Muscle of leg (tissue), 16 donors: ENCODE measurements at places on chromosomes 16 and 17.

DNA sequence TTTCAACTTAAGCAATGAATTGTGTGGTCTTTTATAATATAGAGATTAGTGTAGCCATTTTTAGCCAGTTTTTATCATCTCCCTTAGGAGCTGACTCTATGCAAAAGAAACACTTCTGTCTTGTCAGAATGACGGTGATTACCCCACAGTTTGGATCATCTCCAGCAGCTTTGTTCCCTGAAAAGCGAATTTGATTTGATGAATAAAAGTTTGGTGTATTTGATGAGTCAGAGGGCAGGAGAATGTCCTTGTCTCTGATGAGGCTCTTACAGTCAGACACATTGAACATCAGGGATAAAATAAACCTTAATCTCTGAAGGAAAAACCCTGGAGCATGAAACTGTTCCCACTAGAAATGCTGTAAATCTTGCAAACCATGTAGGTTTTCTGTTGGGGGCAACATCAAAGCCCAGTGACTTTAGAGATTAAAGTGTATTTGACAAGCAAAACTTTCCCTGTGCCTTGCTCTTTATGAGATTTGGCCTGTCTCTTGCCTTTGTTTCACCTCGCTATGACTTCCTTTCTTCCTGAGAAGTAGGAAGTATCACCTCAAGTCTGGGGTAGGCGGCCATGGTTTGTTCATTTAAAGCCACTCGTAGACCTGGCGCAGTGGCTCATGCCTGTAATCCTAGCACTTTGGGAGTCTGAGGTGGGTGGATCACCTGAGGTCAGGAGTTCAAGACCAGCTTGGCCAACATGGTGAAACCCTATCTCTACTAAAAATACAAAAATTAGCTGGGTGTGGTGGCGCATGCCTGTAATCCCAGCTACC, 209.3 kb downstream of the FTO start:
- DNase-seq, result peak; percentile 67

DNA sequence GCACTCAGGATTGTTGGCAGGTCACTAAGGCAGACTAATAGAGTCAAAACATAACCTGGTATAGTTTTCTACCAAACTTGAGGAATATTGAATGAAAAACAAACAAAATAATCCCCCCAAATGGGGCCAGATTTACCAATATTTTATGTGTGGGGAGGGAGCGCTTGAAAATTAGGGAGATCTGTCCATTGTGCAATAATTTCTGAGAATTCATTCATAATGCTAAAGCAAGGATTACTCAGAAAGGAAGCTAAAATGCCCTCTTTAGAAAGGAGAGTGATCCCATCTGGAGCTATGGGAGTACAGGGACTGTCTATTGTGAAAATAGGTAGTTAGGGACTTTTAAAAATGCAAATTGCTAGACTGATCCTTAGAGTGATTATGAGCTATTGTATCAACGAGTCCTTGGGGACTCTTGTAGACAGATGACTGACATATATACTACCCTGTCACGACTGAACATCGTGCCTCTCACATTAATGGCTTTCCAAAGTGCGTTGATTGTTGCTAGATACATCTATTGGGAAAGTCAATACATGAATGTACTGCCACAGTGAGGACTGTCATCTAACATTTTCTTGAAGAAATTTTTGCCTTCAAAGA, 193.6 kb downstream of the AATF start:
- no peak for DNase-seq

DNA sequence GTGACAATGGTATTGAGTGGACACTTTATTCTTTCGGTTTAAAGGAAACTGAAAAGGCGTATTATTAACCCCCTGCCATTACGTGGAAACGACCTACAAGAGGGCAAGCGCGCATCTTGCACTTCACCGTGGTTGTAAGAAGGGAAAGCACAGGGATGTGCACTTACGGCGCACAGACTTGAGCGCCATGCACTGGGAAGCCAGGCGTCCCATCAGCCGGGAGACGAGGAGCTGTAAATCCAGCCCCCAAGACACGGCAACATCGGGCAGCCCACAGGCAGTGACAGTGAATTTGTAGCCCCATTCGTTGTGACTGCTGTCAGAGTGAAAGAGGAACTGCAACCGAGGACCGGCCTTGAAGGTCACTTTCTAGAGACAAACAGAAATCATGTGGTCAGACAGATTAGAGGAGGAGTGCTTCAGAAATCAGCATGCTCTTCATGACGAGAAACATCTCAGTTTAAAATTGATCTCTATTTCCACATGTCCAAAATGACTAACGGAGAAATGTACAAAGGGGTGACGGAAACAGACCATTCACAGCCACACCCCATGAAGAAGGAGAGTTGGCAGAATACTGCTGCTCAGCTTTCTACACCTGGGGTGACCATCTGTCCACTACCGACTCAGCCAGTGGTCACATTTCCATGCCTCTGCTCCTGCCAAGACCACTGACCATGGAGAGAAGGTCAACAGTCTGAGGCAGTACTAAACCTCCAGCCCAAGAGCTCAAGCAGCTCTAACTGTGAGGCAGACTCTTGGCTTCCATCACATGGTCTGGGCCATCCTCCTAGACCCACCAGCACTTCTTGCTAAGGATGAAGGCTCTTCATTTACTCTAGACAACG, 68.6 kb downstream of the ZZEF1 start:
- DNase-seq, result peak; percentile 43

GRCh38 chr16:49782405-49782804, 73.5 kb downstream of the ZNF423 start:
- DNase-seq, result no peak

GRCh38 chr16:80752541-80752940, 51.9 kb downstream of the CDYL2 start:
- DNase-seq, result no peak

DNA sequence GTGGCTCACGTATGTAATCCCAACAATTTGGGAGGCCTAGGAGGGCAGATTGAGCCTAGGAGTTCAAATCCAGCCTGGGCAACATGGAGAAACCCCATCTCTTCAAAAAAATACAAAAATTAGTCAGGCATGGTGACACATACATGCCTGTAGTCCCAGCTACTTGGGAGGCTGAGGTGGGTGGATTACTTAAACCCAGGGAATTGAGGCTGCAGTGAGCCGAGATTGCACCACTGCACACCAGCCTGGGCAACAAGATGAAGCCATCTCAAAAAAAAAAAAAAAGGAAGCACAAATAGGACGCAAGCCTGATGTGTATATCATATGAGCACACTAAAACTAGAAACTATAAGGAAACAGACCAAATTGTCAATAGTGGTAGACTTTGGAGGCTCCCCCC, 17.1 kb upstream of the FLCN start:
- DNase-seq, result no peak

- DNase-seq, result peak; percentile 69
These were observed 571 bp downstream of the TIMP2 start for GRCh38 chr17:78924481-78925151.

GRCh38 chr16:88428616-88429386, 24.3 kb upstream of the ZFPM1 start:
- no peak for DNase-seq

GRCh38 chr16:30147843-30148510, 25.0 kb upstream of the MAPK3 start:
- DNase-seq, result no peak

DNA sequence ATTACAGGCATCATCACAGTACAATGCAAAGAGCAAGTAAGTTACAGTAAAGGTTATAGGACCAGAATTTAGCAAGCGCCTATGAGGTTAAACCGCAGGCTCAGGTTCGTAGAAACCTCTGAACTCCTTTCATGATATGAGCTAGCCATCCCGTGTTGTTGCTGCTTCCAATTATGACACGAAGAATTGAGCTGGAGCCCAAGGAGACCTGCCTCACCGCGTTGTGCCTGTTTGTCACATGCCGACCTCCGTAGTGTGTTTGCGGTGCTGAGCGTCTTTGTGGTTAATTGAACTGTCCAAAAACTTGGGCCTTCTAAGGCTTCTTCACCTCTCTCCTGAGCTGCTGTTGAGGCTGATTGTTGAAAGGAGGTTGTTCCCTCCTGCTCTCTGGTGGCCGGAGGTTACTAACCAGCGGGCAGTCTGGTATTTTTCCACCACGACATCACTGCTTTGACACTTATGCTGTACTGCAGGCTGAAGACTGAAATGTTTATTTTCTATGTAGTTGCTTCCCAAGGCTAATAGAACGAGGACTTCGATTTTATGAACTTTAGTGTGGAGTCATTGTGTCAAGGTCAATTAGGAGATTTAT, 67.5 kb downstream of the SEC14L1 start:
- DNase-seq, result peak; percentile 72

- peak; percentile 7 for DNase-seq
These were observed 224.5 kb upstream of the PSMD7 start for GRCh38 chr16:74071996-74072535.

DNA sequence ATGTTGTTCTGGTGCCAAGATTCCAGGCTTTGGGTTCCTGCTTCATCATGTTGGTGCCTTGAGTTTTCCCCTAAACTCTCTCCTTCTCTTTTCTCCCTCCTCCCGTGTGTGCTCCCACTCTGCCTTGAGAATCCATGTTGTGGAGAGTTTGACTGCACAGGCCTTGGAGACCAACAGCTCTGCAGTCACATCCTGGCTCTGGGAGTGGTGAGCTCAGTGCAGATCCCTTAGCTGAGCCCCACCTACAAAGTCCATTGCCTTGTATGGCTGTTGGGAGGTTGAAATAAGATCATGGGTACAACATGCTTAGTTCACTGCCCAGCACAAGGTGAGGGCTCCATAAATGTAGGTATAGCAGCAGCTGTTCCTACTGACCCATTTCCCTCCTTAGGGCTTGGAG, 85.9 kb downstream of the IRX3 start:
- no peak for DNase-seq

GRCh38 chr17:43857957-43858600, 11.1 kb downstream of the CD300LG start:
- DNase-seq, result no peak

GRCh38 chr16:85544668-85545067, 68.5 kb upstream of the GSE1 start:
- DNase-seq, result no peak

DNA sequence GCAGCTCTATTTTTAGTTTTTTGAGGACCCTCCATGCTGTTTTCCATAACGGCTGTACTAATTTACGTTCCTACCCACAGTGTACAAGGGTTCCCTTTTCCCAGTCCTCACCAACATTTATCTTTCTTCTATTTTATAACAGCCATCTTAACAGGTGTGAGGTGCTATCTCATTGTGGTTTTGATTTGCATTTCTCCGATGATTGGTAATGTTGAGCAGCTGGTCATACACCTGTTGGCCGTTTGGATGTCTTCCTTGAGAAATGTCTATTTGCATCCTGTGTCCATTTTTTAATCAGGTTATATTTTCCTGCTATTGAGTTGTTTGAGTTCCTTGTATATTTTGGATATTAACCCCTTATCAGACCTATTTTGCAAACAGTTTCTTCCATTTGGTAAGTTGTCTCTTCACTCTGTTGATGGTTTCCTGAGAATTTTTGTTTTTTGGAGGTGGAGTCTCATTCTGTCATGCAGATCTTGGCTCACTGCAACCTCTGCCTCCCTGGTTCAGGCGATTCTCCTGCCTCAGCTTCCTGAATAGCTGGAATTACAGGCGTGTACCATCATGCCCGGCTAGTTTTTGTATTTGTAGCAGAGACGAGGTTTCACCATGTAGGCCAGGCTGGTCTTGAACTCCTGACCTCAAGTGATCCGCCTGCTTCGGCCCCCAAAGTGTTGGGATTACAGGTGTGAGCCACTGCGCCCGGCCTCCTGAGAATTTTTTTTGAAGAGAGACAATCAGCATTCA, 279.6 kb downstream of the SNX29 start:
- no peak for DNase-seq

GRCh38 chr17:48187872-48188608, 80.5 kb downstream of the SNX11 start:
- no peak for DNase-seq

DNA sequence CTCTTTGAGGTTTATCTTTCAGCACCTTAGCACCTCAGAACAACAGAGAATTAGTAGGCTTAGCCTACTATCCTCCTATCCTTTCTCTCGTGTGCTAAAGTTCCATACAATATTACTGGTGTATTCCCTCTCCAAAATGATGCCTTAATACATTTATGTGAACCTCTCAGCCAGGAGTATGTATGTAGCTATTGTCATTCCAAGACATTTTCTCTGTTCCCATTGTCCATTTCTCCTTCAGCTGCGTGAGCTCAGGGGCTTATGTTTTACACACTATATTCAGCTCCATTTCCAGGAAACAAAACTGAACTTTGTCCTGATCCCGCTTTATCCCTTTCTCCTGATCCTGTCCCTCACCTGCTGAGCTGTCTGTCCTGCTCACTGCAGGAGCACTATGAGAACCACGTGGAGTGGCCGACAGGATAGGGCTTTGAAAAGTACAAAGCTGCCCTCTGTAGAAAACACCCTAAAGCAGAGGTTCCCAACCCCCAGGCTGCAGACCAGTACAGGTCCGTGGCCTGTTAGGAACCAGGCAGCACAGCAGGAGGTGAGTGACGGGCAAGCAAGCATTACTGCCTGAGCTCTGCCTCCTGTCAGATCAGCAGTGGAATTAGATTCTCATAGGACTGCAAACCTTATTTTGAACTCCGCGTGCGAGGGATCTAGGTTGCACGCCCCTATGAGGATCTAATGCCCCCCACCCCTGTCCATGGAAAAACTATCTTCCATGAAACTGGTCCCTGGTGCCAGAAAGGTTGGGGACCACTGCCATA, 55.7 kb downstream of the CENPV start:
- no peak for DNase-seq

DNA sequence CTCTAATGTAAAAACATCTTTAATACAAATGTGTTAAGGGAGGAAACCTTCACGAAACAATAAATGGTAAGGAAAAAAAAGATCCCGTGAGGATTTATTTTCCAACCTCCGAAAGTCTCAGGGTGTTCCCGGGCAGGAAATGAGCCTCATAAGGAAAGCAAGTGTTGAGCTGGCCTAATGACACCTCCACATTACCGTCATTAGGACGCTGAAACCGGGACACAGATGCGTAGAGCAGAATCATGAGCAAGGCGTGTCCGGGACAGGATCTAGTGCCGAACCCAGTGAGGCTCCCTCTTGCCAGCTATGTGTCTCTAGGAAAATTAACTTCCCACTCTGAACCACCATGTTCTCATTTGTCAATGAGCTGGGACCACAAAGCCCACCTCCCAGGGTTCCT, 22.7 kb upstream of the CYTH1 start:
- peak; percentile 64 for DNase-seq

DNA sequence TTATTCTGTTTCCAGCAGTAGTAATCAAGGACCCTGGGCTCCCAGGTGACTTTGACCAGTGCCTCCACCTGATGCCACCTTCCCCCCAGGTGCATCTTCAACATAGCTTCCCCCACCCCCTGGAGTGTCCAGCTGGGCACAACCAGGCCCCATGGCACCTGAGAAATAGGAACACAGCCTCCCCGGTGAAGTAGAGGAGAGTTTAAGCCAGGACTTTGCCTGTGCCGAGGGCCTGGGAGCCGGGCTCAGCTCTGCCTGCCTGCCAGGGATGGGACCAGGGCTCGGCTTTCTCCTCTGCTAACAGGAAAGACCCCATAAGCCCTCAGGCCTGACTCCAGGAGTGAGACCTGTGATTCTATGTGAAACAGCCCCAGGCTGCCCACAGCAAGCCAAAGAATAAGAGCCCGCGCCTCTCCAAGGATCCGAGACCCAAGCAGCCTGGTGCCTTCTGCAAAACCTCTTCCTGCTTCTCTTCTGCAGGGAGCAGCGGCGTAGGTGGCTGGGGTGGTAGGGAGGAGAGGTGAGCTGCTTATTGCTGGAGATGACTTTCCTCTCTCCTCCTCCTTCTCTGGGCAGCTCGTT, 16.4 kb upstream of the RBFOX3 start:
- no peak for DNase-seq

- no peak for DNase-seq
These were observed 780.8 kb upstream of the CDH8 start for GRCh38 chr16:62816971-62817519.

GRCh38 chr16:58425756-58426494, 33.7 kb downstream of the GINS3 start:
- DNase-seq, result peak; percentile 73

- DNase-seq, result peak; percentile 43
These were observed 173.9 kb downstream of the LAT start for GRCh38 chr16:29158785-29159184.
